Inflammatory macrophage (primary cell): ENCODE measurements at places on chromosomes 12 and 14.

- no peak for DNase-seq
Measured at GRCh38 chr12:25200703-25201102, 5.7 kb downstream of the ETFRF1 start.

GRCh38 chr14:76499399-76499798, 123.5 kb downstream of the ESRRB start:
- no peak for DNase-seq

DNA sequence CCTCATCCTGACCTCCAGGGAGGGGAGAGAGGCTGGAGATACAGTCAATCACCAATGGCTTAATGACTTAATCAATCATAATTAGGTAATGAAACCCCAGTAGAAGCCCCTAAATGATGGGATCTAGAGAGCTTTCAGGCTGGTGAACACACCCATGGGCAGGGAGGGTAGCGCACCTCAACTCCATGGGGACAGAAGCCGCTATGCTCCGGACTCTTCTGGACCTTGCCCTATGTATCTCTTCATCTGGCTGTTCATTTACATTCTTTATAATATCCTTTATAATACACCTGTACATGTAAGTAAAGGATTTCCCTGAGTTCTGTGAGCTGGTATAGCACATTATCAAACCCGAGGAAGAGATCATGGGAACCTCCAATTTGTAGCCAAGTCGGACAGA, 205.9 kb downstream of the STXBP6 start:
- DNase-seq: no peak

DNA sequence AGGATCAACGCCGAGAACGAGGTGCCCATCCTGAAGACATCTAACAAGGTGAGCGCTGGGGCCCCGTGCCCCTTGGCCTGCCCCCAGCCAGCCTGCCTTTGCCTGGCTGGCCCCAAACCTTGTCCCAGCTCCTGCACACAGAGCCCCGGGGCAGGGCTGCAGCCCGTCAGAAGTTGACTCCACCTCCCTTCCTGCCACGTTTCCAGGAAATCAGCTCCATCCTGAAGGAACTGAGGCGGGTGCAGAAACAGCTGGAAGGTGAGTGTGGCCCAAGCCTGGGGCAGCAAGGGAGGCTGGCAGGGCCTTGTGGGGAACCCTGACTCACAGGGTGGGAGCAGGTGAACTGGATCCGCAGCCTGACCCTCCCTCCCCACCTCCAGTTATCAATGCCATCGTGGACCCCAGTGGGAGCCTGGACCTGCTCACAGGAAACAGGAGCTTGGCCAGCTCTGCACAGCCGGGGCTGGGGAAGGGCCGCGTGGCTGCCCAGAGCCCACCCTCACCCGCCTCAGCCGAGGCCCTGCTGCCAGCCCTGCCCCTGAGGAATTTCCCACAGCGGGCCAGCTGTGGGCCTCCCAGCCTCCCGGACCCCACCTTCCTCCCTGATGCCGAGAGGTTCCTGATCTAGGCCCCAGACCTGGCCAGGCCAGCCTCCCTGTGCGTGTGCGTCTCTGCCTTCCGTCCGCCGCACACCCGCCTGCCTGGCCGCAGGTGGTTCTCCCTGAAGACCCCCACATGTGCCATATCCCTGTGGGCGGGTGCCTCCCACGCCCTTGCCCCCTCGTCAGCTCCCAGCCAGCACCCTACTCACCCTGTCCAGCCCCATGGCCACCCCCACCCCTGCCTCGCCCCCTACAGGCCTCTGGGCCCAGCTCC, 29.5 kb downstream of the CEP170B start:
- DNase-seq: no peak

DNA sequence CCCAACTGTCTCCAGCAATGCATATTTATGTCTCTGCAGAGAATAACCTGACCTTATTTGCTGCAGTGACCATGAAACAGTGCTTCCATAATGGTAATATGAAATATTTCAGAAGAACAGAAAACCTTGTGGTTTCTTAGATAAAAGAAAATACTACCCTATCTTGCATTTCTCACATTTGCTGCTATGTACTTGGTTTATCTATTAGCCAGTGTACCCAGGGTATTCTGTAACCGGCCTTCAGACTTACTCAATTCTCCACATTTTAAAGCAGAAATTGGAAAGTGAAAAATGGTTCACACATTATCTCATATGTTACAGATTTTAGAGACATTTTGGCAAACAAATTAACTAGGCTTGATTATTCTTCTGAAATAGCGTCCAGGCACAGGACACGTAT, 57.9 kb upstream of the CCDC91 start:
- DNase-seq: no peak

GRCh38 chr14:65282896-65283253, 129.7 kb upstream of the FUT8 start:
- no peak for DNase-seq

- no peak for DNase-seq
Measured at GRCh38 chr14:82911930-82912329, 1378.3 kb upstream of the SEL1L start.

DNA sequence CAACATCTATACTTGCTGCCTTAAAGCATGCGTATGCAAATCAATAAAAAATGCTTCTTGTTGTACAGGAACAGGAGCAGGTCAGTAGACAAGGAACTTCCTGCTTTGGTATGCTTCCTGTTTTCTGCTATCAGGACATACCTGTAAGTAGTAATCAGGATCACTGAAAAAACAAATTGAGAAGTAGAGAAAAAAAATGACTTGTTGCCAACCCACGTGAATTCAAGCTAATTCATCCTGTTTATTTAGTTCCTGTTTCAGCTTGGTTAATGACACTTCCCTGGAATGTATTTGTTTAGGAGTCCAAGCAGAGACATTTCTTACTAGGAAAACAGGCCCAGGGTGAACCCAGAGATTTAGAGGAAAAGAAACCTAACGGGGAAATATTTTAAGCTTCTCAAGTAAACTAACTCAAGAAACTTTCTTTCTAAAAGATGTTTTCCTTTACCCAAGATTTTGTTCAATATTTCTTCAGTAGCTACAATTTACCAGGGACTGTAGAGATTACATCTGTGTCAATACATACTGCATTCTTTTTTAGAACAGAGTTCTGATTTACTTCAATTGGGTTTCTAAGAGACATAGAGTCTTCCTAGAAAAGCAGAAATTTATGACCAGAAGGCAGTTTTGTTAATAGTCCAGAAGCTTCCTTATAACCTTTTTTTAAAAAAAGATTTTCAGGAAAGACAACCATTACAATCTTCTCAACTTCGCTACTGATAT, 124.2 kb downstream of the PAWR start:
- no peak for DNase-seq

DNA sequence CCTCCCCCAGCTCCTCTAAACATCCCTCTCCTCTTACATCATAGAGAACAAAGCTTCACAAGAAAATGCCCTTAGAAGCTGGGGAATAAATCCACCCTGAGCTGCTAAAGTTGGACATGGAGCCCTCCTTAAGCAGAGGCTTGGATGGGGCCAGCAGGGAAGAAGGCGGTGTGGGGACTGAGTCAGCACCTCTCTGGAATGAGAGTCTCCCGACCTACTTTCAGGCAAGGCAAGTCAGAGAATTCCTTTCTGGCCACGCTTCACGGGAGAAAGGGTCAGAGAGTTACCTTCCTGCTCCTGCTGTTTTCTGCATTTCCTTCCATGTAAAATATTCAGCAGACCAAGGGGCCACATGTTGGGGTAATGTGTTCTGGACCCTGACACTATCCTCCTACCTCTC, 113.3 kb upstream of the PRB2 start:
- DNase-seq: no peak

GRCh38 chr14:98278800-98279199, 993.2 kb downstream of the BCL11B start:
- DNase-seq: no peak

DNA sequence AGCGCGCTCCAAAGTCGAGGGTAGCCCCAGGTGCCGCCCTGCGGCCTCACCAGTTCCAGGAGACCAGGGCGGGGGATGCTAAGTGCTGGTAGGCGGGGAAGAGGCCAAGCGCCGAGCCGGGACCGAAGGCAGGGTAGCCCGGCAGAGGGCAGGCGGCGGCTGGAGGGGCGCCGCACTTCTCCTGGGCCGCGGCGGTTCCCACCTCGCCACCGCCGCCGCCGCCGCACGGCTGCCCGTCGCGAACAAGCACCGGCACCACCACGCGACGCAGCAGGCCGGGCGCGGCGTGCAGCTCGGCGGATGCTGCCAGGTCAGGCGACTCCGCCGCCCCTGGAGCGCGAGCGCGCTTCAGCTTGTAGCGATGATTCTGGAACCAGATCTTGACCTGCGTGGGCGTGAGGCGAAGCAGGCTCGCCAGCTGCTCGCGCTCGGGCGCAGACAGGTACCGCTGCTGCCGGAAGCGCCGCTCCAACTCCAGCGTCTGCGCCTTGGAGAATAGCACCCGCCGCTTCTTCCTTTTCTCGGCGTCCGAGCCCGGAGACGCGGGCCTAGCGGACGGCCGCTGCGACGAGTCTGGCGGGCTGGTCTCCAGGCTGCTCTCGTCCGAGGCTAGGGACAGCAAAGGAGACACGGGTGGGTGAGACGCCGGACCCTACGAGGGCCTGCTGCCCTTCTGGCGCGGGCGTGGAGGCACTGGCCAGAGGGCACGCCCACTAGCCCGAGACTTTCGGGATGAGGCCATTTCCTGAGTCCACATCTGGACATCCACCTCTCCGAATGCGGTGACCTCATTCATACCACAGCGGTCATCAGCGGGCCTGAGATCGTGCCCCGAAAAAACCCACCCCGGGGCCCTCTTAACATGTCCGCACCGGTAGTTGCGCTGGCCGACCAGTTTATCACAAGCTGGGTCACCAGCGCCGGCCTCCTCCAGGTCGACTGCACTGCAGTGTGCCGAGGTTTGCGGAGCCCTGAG, 1.3 kb downstream of the NKX2-8 start:
- no peak for DNase-seq

DNA sequence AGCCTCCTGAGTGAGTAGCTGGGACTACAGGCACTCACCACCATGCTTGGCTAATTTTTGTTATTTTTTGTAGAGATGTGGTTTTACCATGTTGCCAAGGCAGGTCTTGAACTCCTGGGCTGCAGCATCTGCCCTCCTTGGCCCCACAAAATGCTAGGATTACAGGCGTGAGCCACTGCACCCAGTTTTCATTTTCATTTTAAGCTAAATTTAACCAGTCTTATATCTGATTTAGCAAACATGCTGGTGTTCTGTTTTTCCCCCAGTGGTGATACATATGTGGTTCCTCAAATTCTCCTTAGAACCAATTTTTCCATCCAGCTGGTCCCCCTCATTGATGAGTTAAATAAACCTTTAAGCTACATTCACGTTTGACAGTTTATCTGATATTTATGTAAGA, 43.8 kb upstream of the BICD1 start:
- peak; percentile 8 for DNase-seq

- no peak for DNase-seq
Measured at GRCh38 chr14:27727251-27727770, 1039.3 kb upstream of the FOXG1 start.

GRCh38 chr14:66477567-66477966, 8.6 kb upstream of the CCDC196 start:
- DNase-seq: no peak

GRCh38 chr14:34872822-34873588, 2.2 kb downstream of the BAZ1A start:
- peak; percentile 57 for DNase-seq

GRCh38 chr14:54209511-54210250, 187.1 kb upstream of the CDKN3 start:
- DNase-seq: no peak

- no peak for DNase-seq
Measured at GRCh38 chr12:13251521-13251920, 55.0 kb downstream of the EMP1 start.

DNA sequence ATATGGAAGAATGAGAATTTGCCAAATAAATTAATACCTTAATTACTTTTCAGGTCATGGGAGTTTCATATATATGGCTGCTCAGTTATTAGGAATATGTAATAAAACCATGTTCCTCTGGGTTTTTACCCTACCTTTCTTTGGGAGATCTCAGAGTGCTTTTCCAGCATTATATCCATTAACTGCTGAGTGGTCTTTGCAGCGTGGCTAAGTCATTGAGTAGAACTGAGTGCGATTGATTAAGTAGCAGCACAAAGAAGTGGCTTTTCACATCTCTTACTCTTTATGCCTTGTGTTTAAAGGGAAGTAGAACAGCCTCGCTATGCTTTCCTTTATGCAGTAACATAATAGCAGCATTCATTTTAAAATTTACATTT, 340.1 kb downstream of the SNAPC1 start:
- DNase-seq: no peak

- peak; percentile 26 for DNase-seq
Measured at GRCh38 chr12:64740646-64741045, 18.6 kb downstream of the GNS start.

DNA sequence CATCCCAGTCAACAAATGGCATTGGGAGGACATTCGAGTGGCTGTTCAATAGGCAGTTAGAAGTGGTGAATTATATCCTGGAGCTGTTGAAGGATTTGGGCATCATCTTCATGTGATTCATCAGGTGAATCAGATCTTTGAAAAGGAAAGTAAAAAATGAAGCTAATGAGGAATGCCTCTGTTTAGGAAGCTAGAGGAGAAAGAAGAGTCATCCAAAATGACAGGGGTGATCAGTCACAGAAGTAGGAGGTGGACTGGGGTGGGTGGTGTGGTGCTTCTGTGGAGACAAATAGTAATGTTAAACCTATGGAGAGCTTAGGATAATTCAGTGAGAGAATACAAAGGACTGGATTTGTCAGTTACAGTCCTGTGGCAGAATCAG, 32.7 kb downstream of the DIP2B start:
- DNase-seq: peak; percentile 22

- DNase-seq: no peak
Measured at GRCh38 chr12:27511031-27511722, 12.8 kb upstream of the PPFIBP1 start.

DNA sequence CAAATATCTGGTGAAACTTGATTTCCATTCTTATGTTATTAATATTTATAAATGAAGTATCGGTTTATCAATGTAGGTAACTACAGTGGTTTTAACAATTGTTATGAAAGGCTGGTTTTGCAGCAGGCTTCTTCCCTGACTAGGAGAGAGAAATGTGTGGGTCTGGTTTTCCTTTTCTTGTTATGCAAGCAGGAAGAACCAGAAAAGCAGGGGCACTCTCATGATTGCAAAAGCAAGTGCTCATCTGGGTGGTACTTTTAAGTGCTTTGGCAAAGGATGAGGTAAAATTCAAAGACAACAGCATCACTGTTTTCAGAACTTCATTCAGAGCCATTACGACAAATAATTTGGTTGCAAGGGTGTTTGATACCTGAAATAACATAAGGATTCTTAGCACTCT, 105.6 kb downstream of the PTPRO start:
- no peak for DNase-seq
